ENCODE measurements at places on chromosomes 5 and 9. TPM values are rescaled to one million over a fixed set of nuclear protein-coding genes. Genes with fewer than 3 reads are reported as not detected.

GRCh38 chr9:111919875-111920274 is 23.3 kb downstream of the UGCG start:
- no peak for DNase-seq

GRCh38 chr5:35009657-35010056 is 38.1 kb downstream of the AGXT2 start:
- no peak for DNase-seq

DNA sequence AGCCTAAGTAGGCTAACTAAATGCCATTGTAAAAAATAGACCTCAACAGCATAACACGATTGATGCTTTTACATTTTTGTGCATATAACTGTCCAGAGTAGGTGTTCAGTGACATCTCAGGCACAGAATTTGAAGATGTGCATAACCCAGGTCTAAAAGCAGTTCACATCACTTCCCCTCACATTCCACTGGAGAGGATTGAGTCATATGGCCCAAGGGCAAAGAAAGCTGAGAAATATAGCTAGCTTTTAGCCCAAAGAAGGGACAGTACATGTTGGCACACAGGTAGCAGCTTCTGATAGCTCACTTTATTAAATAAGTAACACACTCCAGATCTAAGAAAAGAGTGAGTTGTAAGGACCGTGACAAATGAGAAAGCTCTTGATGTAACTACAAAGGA is 2259.5 kb upstream of the WWC1 start:
- no peak for DNase-seq

DNA sequence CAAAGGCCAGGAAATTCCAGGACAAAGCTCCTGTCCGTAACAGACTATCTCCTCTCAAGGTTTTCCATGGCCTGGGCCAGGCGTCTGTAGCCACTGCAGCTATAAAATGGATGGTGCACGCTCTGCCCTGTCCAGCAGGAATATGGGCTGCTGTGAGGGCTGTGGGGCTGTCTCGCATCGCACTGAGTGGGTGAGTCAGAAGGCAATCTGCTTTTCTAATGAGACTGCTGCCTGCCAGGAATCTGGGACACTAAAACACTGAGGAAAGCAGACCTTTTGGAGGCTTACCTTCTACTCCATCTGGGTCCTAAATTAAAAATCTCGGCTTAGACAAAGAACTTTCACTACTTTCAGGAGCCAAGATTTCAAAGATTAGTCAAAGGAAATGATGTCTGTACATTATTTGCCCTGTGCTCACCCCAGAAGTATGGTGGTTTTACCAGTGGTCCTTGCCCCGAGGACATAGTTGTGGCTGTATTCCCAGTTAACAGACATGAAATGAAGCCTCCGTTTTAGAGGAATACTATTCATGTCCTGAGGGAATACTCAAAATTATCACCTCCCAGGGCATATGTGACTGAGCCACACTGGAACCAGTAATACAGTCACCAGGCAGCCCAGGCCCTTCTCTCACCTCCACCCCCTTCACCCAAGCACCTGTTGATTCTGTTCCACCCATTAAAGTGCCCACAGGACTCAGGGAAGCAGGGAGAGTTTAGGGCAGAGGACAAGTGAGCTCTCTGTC is 56.4 kb downstream of the PFDN1 start:
- no peak for DNase-seq

The PCDHGA6 gene
- not detected for total RNA-seq

DNA sequence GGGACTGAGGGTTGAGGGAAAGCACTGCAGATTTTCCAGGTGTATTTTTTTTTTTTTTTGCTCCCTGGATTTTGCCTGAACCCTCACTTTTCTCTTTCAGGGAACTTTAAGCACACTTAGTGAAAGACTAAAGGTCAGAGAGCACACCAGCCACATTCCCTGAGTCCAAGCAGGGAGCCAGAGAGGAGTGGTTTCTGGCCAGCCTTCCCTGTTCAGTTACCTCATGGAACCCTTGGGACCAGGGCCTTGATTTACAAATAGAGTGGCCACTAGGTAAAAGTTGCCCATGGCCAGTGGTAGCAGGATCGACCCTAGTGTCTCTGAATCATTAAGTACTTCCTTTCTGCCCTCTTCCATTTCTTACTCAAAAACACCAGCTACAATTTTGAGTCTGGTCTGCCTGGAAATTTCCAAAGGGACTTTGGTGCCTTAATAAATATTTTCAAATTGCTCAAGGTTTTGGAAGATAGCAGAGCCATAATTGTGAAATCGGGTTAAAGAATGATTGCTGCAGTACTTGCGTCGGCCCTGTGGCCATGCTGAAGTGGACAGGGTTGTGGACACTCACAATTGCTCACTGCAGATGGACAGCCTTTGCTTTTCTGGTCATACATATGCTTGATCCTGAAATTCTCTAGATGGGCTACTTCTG is 14.5 kb downstream of the PALM2AKAP2 start:
- DNase-seq = no peak

- DNase-seq = no peak
Measured at GRCh38 chr5:139186752-139187326, 11.3 kb downstream of the SIL1 start.

- no peak for DNase-seq
Measured at GRCh38 chr9:95043826-95044225, 273.7 kb downstream of the FANCC start.

The MSMP gene
- total RNA-seq = 0.67 TPM

The PRKAA1 gene
- 33.8 TPM for total RNA-seq

DNA sequence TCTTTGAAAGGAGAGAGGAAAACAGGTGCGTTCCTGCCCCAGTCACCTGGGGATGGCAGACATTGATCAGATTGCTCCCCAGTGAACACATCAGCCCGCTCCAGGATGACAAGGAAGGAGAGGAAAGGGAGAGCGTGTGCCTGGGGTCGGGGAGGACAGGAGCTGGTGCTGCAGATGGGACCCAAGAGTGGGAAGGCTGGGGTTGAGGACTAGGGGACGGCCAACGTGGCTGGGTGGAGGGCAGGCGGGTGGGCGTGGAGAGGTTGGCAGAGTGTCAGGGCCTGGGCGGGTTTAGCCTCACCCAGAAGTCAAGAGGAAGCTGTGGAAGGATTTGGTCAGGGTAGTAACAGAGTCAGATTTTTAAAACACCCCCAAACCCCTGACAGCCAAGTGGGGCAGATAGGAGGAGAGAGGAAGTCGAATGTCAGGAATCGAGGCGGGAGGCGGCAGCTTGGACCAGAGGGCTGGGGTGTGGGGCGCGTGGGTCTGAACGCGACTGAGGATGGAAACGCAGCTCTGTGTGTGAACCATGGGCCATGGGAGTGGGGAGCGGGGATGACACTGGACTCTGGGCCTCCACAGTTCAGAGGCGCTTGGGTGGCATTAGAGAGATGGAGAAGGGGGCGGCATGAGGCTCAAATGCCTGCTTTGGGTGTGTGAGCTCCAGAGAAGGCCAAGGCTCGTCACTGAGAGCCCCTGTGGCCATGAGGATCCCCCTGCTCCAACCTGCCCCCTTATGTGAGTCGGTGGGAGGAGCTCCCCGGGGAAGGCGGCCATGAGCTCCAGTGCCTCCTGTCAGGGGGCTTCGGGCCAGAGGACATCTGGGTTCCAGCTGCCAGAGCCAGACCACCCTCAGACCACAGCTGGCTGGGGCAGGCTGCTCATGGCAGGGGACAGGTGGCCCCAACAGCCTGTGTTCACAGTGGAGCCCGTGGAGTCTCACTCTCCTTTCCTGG is 24.6 kb downstream of the LAMC3 start:
- no peak for DNase-seq

DNA sequence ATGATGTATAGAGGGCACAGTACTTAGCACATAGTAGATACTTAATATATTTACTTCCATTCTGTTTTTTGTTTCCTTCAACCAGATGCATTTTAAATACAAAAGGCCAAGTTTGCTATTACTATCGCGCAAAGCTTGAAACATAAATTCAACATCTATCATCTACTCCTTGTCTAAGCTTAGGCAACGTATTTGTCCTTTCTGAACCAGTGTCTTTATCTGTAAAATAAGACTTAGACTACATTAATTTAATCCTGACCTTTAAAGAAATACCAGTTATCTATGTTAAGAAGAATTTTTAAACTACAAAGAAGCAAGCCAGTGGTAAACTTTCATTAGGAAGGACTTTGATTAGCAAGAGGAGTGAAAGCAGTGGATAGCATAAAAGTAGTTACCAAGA is 173.0 kb downstream of the WDR70 start:
- DNase-seq = no peak

The SLC25A2 gene
- total RNA-seq = 0.25 TPM

GRCh38 chr5:169158764-169159163 is 142.2 kb downstream of the SLIT3 start:
- no peak for DNase-seq

DNA sequence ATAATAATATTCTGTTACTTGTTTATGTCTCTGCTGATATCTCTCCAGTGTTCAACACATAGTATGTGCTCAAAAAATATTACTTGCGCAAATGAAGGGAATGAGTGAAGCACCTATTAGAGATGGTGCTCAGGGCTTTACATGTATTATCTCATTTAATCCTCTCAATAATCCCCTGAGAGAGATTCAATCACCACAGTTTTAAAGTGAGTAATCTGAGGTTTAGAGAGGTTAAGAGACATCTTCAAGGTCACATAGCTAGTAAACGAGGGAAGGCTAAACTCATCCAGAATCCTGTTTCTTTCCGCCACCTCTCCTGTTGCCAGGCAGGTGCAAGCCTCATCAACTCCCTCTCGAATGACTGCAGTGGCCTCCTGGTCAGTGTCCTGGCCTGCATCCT is 82.0 kb downstream of the UGCG start:
- no peak for DNase-seq

GRCh38 chr5:113034182-113034773 is 57.7 kb downstream of the DCP2 start:
- no peak for DNase-seq

- no peak for DNase-seq
Measured at GRCh38 chr5:88142886-88143692, 125.6 kb downstream of the TMEM161B start.

- DNase-seq = no peak
Measured at GRCh38 chr5:127400539-127400938, 109.9 kb downstream of the MEGF10 start.

Measured in activated CD8-positive, alpha-beta T cell treated with anti-CD3 and anti-CD28 coated beads for 36 hours (primary cell).